ENCODE measurements at places on chromosomes 1 and 21. TPM values are rescaled to one million over a fixed set of nuclear protein-coding genes. Genes with fewer than 3 reads are reported as not detected.

Gene TNFRSF25
- total RNA-seq, result 11.6 TPM

Gene KLF17
- total RNA-seq, result not detected

Gene VWA5B1
- total RNA-seq, result not detected

Gene ICOSLG
- total RNA-seq, result 0.82 TPM

GRCh38 chr1:198238121-198238520, 81.3 kb downstream of the NEK7 start:
- DNase-seq, result no peak

GRCh38 chr1:8303141-8303540, 14.8 kb upstream of the SLC45A1 start:
- no peak for DNase-seq

- DNase-seq, result no peak
These were observed 75.5 kb downstream of the TPR start for GRCh38 chr1:186299570-186299969.

DNA sequence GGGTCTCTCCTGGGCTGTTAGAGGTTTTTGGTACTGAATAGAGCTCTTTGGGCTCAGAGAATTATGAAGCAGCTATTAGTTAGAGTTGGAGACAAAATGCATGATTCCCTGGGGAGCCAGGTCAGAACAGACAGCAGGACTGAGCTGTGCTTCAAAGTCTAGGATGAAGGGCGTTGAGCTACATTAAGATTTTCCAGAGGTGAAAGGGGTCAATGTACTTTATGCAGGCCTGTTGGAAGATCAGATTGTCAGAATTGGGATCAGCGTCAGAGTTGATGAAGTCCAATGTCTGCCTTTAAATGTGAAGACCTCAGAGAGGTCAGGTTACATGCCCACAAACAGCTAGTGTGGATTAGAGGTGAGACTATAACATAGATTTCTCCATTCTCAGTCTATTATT, 53.8 kb downstream of the RGS5 start:
- DNase-seq, result no peak

DNA sequence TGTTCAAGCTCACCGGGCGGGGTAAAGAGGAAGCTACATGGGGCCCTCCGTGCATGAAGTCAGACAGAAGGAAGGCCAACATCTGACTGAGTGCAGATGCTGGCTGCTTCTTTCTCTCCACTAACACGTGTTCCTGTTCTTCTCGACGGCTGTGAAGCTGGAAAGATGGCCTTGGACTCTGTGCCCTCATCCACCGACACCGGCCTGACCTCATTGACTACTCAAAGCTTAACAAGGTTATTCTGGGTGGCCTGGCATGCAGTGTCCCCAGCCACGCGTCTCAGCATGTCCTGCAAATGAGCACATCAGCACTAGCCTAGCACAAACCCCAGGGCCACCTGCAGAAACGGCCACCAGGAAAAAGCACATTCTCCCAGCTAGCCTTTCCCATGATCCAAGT, 41.2 kb downstream of the ACTN2 start:
- DNase-seq, result no peak

GRCh38 chr1:212712451-212713303, 13.0 kb upstream of the BATF3 start:
- no peak for DNase-seq

Gene RPS6KA1
- total RNA-seq, result 11.5 TPM

Gene LEFTY2
- 1.1 TPM for total RNA-seq

Gene PLA2G2A
- 72.3 TPM for total RNA-seq

DNA sequence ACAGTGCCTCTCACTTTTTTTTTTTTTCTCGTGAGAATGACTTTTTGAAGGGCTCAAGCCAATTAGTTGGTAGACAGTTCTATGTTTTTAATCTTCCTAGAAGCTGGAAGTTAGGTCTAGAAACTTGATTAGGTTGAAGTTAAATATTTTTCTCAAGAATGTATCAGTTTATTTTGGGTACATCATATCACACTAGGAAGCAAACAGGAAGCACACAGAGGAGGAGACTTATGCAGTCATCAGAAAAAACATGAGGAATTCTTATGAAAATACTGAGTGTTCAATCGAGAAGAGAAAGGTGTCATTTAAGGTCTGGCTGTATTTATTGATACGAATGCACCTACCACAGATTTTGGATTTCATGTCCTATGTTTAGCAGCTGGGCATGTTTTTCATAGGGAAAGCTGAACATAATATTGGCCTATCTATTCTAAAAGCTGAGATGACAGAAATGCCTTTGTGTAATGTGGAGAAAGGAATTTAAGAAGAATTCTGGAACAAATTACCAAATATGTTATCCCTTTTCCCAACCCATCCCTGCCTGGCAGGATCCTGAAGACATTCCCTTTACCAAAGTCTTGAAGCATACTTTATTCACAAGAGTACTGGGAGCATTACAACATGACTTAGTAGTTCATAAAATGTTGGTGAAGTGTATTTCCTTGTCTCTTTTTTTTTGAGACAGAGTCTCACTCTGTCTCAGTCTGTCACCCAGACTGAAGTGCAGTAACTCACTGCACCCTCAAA, 17.5 kb upstream of the ZFP69B start:
- no peak for DNase-seq

GRCh38 chr1:159891275-159892157, 8.4 kb downstream of the CFAP45 start:
- DNase-seq, result peak; percentile 88

- no peak for DNase-seq
These were observed 11.7 kb downstream of the ATF3 start for GRCh38 chr1:212620293-212620692.

Gene SPRR2A
- not detected for total RNA-seq

- no peak for DNase-seq
These were observed 1016.1 kb downstream of the KCNT2 start for GRCh38 chr1:195591917-195592672.

GRCh38 chr1:109564194-109564878, 15.9 kb downstream of the GNAI3 start:
- no peak for DNase-seq

Gene LAPTM5
- 38.3 TPM for total RNA-seq

DNA sequence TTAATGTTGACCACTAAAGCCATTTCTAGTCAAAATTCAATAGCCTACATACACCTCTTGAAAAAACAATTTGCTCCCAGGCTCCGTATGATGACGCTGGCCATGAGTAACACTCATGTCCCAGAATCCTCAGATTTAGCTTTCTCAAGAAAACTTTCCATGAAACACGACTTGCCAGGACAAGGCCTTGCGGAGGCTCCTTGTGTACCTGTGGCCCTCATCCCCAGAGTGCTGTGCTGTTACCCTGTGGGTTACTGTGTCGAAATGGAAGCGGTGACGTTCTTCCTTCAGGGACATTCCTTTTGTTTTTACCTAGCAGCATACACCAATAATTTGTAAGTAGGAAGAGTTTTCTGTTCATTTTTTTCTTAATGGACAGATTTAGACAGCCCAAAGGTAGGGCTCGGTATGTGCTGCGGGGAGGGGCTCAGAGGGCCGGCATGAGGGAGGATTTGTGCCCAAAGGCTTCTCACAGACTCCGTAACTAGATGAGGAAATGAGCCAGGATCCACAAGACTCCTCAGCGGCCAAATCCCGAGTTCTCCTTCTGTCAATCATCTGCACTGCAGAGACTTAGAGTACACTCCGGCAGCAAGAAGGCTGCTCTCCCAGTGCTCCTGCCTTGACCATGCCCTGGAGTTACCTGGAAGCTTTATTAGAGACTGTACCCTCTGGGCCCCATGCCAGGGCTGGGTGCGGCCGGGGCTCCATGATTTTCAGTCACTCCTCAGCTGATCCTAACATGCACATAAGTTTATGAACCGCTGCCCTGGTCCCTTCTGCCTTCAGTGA, 17.8 kb downstream of the GNG12 start:
- DNase-seq, result no peak

DNA sequence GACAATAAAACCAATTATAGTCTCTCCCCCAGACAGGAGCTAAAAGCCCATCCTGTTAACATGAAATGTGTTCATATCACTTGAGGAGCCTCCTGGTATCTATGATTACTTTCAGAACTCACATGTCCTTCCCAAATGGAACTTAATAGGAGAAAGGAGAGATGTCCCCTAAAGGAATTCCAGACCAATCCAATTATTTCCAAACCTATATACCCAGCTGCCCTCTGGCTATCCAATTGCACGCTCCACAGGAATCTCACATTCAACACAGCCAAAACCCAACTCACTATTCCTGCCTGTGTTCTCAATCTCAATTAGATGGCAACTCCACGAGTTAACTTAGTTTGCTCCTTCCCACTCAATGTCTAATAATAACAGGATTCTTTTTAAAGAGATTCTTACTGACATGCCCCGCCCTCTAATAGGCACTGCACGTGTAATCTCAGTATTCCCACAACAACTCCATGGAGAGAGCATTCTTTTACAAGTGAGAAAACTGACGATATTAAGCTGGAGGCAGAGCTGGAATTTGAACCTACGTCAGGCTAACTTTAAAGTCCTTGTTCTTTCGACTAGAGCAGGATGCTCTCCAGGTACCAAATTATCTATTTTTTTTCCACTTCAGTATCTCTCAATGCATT, 59.1 kb upstream of the SEC16B start:
- no peak for DNase-seq

DNA sequence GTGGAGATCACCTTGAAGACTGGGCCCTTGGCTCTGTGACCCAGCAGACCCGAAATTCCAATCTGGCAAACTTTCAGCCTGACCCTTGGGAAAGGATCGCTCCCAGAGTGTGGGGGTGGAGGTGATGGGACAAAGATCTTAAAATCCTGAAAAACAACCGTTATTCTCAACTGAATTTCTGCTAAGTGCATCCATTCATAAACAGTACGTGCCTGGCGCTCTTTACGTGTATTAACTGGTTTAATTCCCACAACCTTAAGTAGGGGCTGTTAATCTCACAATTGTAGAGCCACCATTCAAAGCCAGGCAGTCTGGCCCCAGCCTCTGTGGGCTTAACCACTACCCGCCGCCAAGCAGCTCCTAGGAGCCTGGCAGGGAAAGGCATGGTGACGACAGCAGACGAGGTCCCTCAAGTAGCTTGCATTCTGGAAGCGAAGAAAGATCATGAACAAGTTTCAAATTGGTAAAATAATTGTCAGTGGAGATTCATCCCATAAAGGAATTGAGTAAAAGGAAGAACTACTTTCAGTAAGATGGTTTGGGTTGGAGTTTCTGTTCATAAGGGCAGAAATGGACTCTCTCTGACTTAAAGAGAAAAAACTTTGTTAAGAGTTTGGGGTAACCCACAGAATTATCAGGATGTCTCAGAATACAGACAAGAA, 11.4 kb upstream of the RGS16 start:
- DNase-seq, result peak; percentile 82

GRCh38 chr1:204426035-204426436, 14.4 kb upstream of the PPP1R15B start:
- DNase-seq, result no peak

Gene RGS8
- total RNA-seq, result not detected

Gene ANGPTL1
- 173 TPM for total RNA-seq

Gene KRTAP13-2
- total RNA-seq, result not detected

- no peak for DNase-seq
These were observed 9.6 kb downstream of the TTLL10 start for GRCh38 chr1:1183221-1183747.

DNA sequence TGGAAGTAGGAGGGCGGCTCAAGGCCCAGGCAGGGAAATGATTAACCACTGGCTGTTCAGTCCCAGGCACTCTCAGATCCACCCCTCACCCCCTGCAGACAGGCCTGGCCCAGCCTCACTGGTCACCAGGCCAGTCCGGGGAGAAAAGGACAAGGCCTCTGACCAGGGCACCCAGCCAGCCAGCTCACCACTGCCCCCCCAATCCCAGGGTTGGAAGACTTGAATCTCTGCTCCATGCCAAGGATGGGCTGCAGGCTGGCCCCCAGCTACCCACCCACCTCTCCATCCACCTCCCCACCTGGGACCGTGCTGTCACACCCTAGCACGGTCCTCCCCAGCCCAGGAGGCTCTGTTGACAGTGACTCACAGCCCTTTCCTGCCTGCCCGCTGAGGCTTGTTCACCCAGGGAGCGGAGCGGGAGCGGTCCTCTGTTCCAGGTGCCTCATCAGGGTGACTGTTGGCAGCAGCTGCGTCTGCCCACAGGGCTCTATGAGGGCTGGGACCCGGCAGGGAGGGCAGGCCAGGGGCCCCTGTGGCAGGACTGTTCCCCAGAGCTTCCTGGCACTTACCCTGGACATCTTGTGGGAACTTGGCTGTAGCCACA, 2.2 kb downstream of the LAD1 start:
- DNase-seq, result no peak

GRCh38 chr1:169904834-169905233, 11.1 kb upstream of the SCYL3 start:
- DNase-seq, result no peak

Gene DMAP1
- 46.4 TPM for total RNA-seq

Gene NCMAP
- total RNA-seq, result not detected

Gene GPR3
- total RNA-seq, result not detected

Gene SYT14
- total RNA-seq, result 0.71 TPM

- peak; percentile 63 for DNase-seq
These were observed 34.1 kb upstream of the ADARB1 start for GRCh38 chr21:45040157-45040711.

DNA sequence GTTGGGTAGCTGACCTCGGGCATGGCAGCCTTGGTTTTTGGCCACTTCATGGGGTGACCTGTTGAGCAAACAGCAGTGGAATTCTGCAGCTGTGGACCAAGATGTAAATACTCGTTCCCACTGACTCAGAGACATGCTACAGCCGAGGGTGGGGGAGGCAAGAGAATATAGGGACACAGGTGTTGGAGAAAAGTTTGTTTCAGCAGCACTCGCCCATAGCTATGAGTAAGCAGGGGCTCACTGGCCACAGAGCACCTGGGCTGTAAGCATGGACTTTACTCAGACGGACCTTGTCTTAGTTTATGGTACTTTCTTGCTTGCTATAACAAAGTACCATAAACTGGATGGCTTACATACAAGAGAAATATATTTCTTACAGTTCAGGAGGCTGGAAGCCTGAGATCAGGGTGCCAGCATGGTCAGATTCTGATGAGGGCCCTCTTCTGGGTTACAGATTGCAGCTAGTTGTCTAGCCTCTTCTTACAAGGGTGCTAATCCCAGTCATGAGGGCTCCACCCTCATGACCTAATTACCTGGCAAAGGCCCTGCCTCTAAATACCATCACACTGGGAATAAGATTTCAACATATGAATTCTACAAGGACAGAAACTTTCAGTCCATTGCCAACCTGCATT, 437.2 kb upstream of the DAB1 start:
- DNase-seq, result no peak

DNA sequence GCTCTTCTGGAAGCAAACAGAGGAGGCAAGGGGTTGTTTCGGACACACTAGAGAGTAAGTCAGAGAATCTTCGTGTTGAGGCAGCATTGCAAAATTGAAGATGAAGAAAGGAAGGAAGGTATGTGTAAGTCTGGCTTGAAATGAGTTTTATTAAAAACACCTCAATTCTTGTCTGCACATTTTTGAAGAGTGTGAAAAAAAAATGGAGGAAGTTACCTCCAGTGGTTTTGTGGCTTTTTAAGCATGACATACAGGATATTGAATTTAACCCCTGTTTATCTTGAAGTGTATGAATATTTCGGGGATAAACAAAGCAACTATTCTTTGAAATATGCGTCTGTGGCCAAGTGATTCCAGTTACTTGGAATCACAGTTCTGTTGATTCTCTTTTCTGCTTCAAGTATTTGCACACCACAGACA, 203.2 kb upstream of the SGIP1 start:
- no peak for DNase-seq

GRCh38 chr1:64046243-64046642, 157.2 kb upstream of the UBE2U start:
- DNase-seq, result no peak
